ENCODE measurements at places on chromosomes 11 and 22.
A peak's percentile ranks its signal among the peaks of the same experiment; 100 is the strongest.

DNA sequence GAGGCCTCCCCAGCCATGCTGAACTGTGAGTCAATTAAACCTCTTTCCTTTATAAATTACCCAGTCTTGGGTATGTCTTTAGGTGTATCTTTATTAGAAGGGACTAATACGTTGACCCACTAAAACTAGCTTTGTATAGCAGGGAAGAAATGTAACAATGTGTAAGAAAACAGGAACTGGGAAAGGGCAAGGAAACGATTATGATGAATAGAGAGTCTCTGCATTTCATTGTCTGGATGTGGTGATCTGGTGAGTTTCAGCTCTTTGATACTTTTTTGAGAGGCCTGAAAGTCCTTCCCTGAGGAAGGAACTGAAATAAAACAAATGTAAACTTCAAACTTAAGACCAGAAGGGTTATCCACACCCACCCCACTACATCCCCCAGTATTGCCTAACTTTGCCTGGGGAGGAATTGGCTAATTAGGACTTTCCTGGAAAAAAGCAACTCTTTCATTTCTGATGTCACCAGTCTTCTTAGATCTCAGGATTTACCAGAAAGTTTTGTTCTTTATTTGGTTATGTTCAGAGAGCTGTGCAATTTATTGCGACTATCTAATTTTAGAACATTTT, 119.0 kb downstream of the LDLRAD3 start:
- DNase-seq, result no peak

DNA sequence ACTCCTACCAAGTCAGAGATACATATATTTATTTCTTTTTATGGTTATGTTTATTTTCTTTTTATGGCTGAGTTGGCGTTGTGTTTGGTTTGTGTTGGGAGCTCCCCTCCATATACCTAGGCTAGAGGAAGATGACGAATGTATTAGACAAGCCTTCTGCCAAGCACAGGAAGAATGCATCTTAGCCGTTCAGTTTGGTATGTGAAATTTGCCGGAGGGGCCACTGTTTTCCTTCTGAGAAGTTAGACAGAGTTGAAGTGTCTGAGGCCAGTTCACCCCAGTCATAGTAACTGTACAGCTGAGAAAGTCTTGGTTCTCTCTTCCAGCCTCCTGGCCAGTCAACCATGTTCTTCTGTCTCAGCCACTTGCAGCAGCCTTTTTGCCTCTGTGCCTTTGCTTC, 29.8 kb downstream of the TEAD1 start:
- DNase-seq, result no peak

DNA sequence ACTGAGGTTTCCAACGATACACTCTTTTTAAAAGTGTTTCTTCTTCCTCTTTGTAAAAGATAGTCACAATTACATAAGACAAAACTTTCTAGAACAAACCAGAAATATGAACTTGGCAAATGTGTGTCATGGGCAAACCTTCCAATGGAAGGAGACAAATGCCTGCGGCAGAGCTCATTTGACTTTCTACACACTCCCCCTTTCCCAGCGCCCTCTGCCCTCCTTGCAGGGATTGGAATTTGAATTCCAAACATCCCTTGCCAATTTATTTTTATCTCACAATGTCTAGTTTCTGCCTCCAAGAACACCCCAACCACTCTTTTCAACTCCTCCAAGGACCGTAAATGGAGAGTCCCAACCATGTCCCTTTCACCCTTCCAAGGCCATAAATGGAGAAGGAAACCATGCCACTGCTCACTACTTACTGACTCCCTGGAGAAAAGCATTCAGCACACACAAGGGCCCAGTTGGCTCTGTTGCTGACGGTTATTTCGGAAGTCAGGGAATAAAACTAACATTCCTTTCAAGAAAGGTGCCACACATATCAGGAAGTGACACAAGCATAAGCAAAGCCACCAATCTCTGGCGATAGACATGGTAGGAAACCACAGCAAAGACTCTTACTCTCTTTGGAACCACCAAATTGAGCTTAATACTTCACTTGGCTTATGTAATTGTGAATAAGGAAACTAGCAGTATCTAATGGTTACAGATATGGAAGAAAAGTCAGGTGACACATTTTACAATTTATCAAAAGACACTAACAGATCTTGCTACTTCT, 15.0 kb upstream of the ESAM start:
- no peak for DNase-seq

GRCh38 chr11:62854825-62855570, 15.6 kb upstream of the WDR74 start:
- DNase-seq, result no peak

- DNase-seq, result no peak
These were observed 28.2 kb downstream of the JHY start for GRCh38 chr11:122910775-122911174.

DNA sequence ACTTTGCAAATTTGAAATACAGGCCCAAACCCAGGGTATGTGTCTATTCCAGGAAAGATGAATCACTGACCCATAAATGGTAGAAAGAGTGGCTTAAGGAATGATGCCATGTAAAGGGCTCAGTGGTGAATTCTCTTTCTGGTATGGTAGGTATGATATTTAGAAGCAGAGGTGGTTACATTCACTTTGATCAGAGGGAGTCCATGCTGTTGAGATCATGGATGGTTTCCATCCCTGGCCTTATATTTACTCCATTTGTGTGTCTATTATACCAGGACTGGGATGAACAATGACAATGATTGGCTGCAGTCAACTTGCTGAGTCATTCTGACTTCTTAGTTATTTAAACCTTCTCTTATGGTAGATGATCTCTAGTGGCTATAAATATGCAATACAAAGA, 419.8 kb upstream of the LRRC4C start:
- DNase-seq, result no peak

DNA sequence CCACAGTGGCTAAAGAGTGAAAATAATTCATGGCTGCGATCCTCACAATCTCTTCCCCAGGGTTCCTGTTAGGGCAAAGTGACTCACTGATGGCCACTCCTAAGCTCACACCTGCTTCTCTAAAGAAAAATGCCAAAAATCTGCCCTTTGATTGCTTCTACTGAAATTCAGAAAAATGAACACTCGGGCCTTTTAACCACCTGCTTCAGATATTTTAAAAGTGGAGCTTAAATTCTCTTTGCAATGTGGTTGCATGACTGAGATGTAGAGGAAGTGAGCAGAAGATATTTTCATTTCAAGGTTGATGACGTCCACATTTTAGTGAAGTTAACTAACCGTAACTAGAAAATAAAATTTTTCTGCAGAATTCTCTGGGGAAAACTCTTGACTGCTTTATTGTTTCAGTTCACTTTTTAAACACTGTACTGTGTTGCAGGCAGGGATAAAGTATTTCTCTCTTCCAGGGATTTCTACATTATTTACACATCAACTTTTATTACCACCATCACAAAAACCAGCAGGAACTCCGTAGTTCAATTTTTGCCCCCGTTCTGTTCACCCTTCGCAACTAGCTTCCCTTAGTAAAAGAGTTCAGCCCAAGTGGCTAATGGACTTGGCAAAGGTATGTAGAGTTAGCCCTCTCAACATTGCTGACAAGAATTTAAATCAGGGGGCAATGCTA, 8.5 kb downstream of the RAB30 start:
- DNase-seq, result no peak

DNA sequence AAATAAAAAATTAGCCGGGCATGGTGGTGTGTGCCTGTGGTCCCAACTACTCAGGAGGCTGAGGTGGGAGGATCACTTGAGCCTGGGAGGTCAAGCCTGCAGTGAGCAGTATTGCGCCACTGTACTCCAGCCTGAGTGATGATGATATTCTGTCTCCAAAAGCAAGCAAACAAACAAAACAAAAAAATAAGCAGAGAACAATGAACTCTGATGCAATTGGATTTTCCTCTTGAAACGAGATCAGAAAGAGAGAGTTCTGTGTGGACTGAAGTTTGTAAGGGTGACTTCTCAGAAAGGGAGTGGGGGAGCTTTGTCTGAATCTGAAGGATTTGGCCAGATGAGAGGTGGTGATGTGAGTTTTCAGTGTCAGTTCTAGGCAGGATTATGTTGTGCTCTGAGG, 6.0 kb upstream of the TMEM123 start:
- no peak for DNase-seq

DNA sequence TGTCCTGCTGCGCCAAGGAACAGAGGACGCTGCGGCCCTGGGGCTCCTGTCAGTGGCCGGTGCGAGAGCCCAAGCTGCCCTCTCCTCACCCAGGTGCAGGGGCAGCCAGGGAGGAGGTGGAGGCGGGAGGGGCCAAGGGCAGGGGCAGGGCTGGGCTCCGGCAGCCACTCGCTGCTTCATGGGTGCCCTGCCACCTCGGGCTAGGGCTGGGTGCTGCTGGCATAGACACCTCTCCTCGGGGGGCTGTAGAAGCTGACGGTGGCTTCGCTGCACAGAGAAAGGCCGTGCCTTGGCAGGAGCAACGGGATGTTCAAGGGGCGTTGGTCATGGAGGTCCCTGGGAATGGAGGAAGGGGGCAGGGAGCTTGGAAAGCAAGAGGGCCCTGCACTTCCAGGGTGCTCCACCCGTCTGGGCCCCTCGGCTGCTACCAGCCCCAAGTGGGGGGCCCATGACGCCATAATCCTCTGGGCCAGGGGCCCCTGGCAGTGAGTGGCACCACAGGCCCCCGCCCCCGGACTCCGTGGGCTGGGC, 1.6 kb upstream of the TBX1 start:
- DNase-seq, result no peak

- no peak for DNase-seq
These were observed 112.8 kb upstream of the C11orf87 start for GRCh38 chr11:109309153-109309552.

DNA sequence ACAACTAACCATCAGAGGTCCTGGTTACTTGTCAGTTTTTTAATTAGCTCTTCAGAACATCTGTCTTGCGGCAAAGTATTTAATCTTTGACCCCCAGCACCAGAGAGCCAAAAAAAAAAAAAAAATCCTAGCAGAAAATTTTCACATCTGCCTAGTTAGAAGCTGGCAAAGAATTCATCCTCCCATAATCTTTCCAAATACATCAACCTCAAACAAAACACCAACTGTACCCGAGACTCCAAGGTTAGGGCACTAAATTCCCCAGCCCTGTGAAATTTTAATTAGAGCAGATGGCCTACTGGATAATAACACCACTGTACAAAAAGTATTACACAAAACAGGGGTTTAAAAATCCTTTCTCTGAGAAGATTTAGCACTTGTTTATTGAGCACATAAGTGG, 55.7 kb downstream of the RAB38 start:
- DNase-seq, result no peak

- DNase-seq, result no peak
These were observed 106.3 kb downstream of the ATXN10 start for GRCh38 chr22:45777852-45778375.

GRCh38 chr11:70423523-70424505, 25.5 kb downstream of the CTTN start:
- peak; percentile 62 for DNase-seq

DNA sequence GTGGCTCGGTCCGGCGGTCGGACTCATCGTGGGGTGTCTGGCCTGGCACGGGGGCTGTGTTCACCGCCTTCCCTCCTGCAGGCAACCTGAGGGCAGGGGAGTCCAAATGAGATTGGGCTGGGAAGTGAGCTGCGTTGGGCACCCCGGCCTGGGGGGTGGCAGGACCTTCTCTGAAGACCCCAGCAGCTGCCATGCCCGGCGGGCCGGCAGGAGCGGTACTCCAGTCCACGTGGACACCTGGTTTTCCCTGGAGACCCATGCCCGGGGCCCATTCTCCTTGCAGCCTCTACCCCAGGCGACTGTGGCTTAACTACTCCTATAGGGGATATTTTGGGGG, 24.5 kb downstream of the LRRC10B start:
- DNase-seq, result no peak

GRCh38 chr11:13462311-13462900, 616 bp downstream of the BTBD10 start:
- peak; percentile 53 for DNase-seq

GRCh38 chr11:105740164-105740903, 130.5 kb downstream of the GRIA4 start:
- no peak for DNase-seq

DNA sequence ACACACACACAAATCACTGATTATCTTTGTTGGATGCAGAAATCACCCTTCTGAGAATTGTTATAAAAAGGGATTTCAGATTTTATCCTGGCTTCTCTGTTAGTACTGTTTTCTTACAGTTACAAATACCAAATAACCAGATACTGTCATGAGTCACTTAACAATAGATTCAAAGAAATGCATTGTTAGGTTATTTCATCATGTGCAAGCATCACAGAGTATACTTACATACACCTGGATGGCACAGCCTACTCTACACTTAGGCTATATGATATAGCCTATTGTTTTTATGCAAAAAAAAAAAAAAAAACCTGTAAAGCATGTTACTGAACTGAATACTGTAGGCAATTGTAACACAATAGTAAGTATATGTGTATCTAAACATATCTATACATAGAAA, 319.2 kb upstream of the ARHGAP42 start:
- DNase-seq, result no peak

- no peak for DNase-seq
These were observed 91.0 kb downstream of the TMPRSS5 start for GRCh38 chr11:113615098-113615497.

GRCh38 chr11:35029979-35030682, 108.8 kb upstream of the CD44 start:
- DNase-seq, result no peak

DNA sequence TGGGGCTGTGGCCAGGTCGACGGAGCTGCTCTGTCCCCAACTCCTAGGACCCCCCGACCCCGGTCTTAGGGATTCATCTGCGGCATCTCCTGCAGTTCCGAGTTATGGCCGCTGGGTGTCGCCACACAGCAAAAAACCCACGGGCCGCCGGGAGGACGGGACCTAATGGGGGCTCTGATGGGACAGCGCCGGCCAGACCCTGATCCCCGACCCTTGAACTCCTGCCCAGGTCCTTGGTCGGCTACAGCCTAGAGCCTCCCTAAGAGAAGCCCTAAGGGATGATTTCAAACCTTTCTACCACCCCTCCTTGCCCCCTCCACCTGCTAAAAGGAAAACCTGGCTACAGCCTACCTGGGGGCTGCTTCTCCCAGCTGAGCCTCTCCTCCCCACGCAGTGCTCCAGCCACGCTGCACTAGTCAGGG, 30.8 kb upstream of the LRRC10B start:
- peak; percentile 52 for DNase-seq

DNA sequence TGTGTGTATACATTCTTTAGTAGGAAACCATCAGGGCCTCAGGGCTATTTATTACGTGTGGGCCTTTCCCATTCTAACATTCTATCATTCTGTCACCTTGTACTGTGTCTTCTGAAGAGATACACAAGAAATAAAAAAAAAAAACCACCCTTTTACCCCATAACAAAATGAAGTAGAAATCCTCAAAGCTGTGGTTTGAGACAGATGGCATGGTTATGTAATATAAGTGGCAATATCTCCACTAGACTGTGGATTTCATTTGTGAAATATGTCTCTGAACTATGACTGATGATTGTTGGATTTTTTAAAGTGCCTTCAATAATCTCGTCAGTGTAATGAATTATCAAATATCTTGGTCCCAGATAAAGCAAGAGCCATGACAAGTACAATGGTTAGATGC, 150.0 kb upstream of the BLID start:
- no peak for DNase-seq

- DNase-seq, result no peak
These were observed 29.1 kb downstream of the ST3GAL4 start for GRCh38 chr11:126384449-126385070.

- DNase-seq, result no peak
These were observed 961.5 kb downstream of the FAM181B start for GRCh38 chr11:81772166-81772565.

Data from stimulated activated naive CD8-positive, alpha-beta T cell treated with anti-CD3 and anti-CD28 coated beads, Interleukin-15, amount 100 ng/mL, for 72 hours (primary cell).